ENCODE measurements at places on chromosomes 1 and 21.

DNA sequence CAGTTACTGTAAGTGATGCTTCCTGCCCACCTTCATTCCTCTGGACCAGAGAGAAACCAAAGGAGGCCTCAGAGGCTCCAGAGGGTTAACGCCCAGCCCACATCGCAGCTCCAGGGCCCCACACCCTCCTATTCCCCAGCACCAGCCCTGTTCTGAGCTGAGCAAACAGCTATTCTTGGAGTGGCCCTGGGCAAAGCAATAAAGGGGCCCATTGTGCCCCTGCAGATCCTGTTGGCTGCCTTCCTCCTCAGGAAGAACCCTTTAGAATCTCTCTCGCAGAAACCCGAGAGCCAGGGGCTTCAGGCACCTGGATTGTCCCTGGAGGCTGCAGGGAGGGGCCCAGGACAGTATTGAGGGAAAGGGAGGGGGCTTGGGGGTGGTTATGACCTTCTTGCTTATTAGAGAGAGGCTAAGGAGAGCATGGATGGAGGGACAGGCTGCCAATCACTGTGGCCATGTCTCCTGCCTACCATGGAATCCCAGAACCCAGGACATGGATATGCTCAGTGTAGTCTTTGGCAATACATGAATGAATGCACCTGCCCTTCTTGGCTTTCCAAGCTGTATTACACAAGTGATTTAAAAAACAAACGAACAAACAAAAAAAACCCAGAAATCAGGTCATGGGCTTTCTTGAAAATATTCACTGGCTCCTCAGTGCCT, 9.2 kb downstream of the PADI2 start:
- DNase-seq: no peak

- no peak for DNase-seq
These were observed 318.2 kb upstream of the CAMK1G start for GRCh38 chr1:209265301-209265700.

- DNase-seq: no peak
These were observed 31.7 kb upstream of the CAMTA1 start for GRCh38 chr1:6753320-6754140.

- DNase-seq: no peak
These were observed 160.5 kb downstream of the ACTL8 start for GRCh38 chr1:17915511-17916197.

DNA sequence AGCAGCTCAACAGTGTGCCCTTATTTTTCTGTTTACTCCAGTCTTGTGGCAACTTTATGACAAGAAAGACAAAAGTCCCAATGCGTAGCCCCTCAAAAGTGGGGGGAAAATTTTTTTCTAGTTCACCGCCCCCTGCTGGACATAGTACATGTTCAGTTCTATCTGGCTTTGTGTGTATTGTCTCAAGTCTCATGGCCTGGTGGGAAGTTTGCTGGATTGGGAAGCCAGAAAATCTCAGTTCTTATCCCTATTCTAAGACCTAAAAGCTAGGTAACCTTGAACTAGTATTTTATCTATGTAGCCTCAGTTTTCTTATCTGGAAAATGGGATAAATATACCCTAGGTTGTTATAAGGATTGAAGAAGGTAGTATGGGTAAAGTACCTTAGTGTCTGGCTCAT, 55.8 kb upstream of the LDLRAP1 start:
- no peak for DNase-seq

All from epithelial cell of proximal tubule (primary cell).